ENCODE measurements at places on chromosomes 3 and 15.

DNA sequence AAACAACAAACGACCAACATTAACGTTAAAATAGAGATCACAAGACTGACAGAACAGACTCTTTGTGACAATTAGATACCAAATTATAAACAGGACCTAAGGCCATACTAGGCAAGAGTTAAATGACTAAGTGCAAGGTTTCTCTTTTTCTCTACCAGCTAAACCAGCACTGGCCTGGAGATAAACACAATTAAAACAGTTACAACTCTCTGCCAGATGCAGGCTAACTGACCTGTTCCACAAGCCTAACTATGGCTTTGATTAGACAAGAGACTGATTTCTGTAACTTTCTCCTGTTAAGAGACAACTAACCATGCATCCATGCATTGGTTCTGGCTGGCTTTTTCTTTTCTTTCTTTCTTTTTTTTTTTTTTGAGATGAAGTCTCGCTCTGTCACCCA is 1.6 kb upstream of the ARL8B start:
- no peak for DNase-seq

DNA sequence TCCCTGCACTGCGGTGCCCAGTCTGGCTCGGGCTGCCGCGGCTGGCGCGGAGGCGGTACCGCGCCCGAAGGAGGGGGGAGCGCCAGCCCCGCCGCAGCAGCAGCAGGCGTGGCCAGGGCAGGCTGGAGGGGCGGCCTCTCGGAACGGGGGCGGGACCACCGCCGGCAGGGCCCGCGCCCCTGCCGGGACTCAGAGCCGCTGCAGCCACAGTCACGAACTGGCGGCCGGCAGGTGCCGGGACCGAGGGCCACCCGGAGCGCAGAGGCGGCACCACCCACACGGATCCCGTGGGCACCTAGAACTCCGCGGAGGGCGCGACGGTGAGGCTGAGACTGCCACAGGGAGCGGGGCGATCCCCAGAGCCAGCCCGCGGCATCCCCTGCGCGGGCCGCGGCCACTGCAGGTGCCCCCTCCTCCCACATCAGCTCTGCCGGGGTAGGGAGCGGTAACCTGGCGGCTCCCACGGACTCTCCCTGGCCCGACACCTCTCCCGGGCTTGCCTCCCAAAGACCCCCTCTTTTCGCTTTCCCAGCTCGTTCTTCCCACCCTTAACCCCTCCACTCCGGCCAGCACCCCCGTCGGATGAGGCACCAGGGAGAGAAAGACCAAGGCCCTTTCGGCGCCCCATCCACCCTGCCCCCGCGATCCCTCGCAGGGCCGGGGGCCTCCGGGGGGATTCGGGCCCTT is at the start of gene VWA5B2:
VWA5B2 (plus strand) TSS at position 192 of the 687 bp plus-strand sequence. CDS start 944 bp downstream, outside the sequence.
- DNase-seq: peak; percentile 78

DNA sequence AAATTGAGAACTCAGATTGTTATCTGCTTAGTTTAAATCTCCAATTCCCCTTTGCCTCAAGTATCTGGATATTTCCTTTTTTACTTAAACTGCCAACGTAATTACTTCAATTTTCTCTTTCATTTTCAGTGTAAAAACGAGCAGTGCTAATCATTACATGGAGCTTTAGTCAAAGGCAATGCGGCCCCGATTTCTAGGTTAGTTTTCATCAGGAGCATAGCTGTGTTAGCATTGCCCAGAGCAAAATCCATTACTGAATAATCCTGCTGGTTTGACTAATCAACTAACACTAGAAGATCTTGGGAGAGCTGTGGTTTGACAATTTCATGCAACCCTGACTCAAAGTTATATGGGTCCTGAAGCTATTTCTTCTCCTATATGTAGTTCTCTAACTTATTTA is 46.2 kb downstream of the ZPLD1 start:
- DNase-seq: no peak

- DNase-seq: no peak
Measured at GRCh38 chr3:102570511-102570910, 135.7 kb downstream of the ZPLD1 start.

- no peak for DNase-seq
Measured at GRCh38 chr3:182294256-182294655, 499.0 kb upstream of the ATP11B start.

DNA sequence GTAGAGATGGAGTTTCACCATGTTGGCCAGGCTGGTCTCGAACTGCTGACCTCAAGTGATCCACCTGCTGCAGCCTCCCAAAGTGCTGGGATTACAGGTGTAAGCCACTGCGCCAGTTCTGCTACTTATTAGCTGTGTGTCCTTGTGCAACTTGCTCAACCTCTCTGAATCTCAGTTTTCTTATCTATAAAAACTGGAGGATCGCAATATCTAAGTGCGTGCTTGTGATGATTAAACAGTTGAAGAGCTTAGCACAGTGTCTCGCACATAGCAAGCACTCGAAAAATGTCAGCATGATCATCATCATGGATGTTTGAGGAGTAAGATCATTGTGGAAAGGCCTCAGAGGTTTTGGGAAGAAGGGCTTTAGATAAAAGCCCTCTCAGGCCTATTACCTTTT is 10.8 kb downstream of the CLCN2 start:
- no peak for DNase-seq

DNA sequence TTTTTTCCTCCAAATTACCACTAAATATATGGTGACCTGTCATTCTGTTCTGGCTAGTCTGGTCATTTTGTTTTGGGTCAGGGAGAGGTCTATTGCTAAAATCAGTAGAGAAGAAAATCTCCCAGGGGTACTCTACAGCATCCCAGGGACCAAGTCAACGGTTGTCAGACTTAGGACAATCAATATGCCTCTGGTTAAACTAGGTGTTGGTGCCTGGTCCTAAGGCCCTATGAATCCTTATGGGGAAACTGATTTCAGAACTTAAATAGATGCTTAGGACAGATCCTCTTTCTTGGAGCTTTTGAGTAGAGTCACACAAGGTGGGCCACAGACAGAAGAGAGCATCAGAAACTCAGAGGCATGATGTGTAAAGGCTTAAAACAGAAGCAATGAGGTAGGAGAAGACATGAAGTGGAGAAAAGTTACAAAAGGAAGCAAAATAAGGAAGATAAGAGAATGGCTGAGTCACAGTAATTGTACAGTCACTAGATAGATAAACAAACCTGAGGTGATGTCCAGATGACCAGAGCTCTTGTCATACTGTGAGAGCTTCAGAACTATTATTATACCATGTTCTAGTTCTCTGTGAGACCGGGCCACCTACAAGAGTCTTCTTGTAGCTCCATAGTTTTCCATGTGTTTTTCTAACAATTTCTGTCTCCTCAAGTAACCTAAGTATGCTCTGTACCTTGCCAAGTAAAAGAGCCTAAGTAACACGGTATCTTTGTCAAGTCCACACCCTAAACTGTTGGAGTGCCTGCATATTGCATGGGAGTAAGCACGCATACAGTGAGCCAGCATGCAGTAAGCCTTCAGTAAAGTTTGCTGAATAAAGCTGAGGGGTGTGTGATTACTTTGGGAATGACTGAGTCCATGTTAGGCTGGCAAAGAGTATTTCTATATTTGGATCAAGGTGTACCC is 44.6 kb upstream of the LEKR1 start:
- no peak for DNase-seq

- DNase-seq: no peak
Measured at GRCh38 chr3:150243466-150243865, 164.6 kb upstream of the TSC22D2 start.

- no peak for DNase-seq
Measured at GRCh38 chr15:49288391-49288790, 118.3 kb downstream of the GALK2 start.

GRCh38 chr3:27971600-27971999 is 249.5 kb upstream of the EOMES start:
- no peak for DNase-seq

DNA sequence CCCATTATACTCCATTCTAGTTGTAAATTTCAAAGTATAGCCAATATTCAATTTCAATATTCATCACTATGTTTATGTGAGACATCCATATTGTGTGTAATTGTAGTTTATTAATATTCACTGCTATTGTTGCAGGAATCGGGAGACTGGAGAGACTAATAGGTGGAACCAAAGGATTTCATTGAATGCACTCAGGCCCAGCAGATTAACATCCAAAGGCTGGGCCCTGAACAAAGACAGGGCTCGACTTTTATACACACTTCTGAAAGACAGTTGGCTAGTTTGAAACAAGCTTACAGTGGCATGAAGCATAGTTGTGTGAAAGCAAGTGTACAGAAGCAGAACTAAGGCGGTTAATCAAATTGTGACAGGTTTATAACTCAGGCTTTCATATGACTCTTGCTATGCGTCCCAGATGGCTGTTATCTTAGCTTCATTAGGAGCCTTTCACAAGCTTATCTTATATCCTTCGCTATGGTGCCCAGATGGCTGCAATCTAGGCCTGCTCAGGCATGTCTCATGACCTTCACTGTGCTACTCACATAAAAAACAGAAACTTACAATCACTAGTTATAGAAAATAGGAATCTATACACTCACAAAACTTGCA is 1038.8 kb upstream of the EPHA6 start:
- no peak for DNase-seq

GRCh38 chr3:8324747-8325146 is 176.9 kb upstream of the LMCD1 start:
- DNase-seq: peak; percentile 71
